T-helper 9 cell (primary cell): ENCODE measurements at places on chromosomes 7 and 10.

DNA sequence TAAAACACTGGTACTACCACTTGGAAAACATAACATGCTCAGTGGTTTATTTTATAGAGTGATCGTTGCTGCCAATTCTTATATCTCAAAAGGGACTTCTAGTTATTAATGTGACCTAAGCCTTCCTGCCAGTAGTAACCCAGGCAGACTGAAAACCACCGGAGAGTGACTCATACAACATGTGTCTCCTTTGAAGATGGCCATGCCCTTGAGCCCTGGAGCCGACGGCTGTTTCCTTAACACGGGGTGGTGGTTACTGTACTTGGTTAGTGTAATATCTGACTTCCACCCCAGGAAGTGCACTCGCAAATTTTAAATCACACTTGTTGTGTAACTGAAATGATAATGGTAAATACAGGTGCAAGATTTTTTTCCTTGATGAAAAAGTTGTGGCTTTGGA is 30.5 kb downstream of the JAKMIP3 start:
- no peak for DNase-seq

DNA sequence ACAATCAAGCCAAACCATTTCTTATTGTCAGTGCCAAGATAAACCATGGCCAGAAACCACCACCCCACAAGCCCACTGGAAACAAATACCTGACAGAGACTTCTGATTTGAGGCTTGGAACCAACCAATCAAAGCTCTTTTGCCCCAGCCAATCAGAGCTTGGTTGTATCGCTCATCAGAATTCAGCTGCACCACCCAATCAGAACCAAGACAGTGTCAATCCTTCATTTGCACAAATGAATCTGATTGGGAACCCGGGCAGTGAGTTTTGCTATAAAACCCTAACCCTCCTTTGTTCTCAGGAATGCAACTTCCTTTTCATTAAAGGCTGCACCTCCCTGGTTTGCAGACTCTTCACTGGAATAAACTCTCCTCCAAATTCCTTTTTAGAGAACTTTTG is 87.4 kb downstream of the ELAPOR2 start:
- DNase-seq = no peak

DNA sequence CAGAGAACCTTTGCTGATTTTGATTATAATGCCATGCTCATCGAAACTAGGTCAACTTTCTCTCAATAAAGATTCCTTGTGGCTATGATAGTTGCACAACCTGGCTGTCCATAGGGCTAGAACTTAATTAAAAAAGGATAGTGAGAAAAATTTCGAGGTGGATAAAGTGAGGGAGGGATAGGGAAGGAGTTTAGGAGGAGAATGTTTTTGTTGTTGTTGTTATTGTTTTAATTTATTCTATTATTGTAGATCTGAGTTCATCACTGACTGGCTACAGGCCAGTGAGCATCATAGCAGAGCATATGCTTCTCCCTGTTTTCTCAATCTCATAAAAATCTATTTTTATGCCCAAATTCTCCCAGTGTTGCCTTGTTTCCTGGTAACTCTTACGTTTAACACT is 688.7 kb upstream of the GRM3 start:
- DNase-seq = no peak

- no peak for DNase-seq
These were observed 31.1 kb downstream of the DRGX start for GRCh38 chr10:49364747-49365146.

DNA sequence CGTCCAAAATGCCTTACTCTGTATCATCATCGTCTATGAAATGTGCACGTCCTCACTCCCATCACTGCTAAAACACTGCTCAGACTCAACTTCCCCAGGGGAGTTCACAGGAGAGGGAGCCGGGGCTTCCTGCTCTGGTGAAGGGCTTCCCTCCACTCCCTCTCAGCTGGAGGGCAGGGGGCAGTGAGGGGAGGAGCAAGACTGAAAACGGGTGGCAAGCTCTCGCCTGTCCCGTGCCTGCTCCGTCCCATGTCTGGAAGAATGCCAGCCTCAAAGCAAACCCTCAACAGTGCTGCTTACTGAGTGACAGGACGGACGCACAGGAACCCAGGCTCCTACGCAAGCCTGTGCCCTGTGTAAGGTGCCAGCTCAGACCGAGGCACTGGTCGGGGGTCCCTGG is 25.1 kb downstream of the PRKAG2 start:
- no peak for DNase-seq
